Effector CD8-positive, alpha-beta T cell (primary cell): ENCODE measurements at places on chromosomes 16 and 17.

DNA sequence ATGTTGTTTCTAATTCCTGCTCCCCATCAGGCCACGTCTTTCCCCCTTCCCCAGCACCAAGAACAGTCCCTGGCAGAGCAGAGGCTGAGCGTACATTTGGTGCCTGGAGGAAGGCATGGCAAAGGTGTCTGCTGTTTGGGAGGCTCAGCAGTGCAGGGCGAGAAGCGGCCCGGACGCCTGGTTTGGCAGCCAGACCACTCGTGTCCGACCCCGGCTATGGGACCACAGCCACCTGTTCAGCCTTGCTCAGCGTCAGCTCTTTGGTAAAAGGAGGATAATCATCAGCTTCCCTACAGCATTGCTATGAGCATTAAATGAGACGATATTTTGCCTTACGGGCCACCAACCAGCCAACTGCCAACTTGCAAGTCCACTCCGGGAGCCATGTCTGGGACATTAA, 106.7 kb upstream of the CREBBP start:
- DNase-seq: no peak

DNA sequence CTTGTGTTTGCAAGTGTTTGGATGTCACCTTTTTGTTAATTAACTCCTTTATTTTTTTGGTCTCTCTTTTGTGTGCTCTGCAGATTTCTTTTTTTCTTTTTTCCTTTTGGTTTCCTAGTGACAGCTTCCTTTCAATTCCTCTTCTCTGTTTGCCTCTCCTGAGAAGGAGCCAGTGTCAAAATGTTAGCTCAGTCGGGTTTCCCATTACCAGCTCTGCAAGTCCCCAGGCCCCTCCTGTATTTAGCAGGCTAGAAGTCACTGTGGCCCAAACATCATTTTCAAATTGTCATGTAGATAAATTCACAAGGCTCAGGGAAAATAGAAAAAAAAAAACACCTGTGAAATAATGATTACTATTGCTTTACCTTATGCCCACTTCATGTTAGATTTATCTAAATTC, 1621.6 kb downstream of the CDH8 start:
- no peak for DNase-seq

DNA sequence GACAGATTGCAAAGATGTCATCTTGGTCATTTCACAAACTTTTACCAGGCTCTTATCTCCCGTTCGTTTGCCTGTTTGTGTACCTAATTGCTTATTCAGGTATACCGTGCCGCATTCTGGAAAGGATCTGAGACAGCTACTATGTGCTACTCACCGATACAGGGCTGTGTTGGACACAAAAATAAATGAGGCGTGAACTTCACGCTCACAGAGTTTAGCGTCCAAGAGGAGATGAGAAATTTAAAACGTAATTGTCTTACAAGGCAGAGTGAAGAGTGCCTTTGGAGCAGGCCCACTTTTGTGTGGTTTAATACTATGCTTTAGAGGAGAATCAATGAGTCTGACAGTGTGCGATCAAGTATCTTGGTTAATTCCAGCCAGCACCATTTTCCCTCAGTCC, 26.7 kb downstream of the MAF start:
- no peak for DNase-seq

- peak; percentile 30 for DNase-seq
Measured at GRCh38 chr17:3683054-3683511, 12.9 kb downstream of the P2RX5 start.

GRCh38 chr16:27798241-27798640, 248.3 kb downstream of the KATNIP start:
- no peak for DNase-seq

GRCh38 chr17:58541249-58541648, 26.8 kb upstream of the MTMR4 start:
- DNase-seq: no peak

GRCh38 chr16:89899879-89900481, 18.7 kb upstream of the MC1R start:
- no peak for DNase-seq
